Cortex of kidney (tissue), 1 donor: ENCODE measurements at places on chromosomes 12 and 14.

GRCh38 chr14:96889091-96889490, 91.9 kb downstream of the VRK1 start:
- no peak for DNase-seq

DNA sequence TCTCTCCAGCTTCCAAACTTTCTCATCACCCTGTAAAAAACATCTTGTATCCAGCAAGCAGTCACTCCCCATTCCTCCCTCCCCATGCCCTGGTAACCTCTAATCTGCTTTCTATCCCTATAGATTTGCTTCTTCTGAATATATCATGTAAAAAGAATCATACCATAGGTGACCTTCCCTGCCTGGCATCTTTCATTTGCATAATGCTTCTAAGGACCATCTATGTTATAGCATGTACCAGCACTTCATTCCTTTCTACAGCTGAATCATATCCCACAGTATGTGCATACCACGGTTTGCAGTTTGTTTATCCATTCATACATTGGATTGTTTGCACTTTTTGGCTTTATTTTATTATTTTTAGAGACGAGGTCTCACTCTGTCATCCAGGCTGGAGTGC, 22.9 kb upstream of the VPS37B start:
- DNase-seq = no peak

DNA sequence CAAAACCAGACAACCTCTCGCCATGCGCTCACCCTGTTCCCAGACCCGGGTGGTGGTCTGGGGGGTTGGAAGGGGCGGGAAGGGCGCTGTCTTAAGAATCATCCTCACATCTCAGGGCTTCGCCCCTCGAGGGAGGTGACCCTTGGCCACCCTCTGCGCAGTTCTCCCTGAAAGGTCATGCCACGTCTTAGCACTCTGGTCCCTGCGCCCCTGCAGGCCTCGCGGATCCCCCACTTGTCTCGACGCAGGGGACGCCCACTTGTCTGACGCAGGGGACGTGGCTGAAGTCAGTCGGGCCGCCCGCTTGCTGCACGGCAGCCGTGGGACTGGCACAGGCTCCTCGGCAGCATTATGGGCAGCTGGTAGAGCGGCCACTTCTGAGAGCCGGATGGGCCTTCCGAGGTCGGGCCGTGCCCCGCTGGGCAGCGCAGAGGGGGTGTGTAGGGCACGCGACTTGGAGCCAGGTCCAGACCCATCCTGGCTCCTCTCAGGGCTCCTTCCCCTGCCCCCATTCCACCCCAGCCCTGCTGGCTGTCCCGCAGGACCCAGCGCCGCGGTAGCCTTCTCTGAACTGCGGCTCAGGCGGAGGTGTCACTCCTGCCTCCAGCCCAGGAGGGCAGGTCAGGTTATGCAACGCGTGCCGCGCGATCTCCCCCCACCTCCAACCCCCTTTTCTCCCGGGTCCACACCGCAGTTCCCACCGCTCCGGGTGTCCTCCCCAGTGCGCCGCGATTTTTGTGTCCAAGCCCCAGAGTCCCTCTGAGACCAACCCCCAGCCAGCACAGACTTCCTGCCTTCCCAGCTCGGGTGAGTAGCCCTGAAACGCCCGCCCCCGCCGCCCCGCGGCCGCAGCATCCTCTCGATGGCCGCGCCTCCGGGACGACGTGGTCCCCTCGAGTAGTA, 40.9 kb upstream of the CAPRIN2 start:
- no peak for DNase-seq

DNA sequence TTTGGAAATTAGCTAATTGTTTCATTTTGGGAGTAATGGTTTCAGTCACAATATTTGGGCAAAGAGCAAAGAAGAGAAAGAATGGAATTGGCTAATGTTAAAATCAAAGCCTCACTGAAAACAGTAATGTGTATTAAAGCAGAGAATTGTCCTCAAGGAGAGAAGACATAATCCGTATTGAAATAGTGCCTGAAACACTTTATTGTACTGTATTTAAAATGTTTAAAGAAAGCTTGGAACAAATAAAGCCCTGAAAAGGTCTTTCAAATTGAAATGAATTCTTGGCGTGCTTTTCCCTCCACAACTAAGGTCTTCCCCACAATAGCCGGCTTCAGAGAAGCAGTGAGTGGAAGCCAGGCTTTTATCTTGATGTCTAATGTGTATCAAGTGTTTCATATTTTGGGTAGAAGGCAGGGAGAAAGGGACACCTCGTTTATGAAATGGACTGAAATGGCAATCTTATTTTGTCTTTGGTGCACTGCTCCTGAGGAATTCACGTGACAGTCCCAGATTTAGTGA, 212.9 kb upstream of the CRY1 start:
- DNase-seq = no peak

DNA sequence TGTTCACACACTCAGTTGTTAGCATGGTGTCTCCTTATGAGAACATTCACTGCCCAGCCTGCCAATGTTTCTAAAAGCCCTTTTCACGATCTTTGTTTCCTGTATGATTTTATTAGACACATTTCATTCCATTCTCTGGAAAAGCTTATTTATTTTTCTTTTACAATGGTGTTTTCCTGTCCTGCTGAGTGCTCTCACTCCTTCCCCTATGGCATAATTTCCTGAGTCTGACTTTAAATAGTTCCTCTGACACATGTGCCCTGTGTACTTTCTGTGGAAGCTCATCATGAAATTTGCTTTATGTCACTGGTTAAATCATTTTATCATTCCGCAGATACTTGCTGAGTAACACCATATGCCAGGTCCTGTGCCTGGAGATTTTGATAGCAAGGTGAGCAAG, 612.0 kb downstream of the FLRT2 start:
- DNase-seq = no peak

DNA sequence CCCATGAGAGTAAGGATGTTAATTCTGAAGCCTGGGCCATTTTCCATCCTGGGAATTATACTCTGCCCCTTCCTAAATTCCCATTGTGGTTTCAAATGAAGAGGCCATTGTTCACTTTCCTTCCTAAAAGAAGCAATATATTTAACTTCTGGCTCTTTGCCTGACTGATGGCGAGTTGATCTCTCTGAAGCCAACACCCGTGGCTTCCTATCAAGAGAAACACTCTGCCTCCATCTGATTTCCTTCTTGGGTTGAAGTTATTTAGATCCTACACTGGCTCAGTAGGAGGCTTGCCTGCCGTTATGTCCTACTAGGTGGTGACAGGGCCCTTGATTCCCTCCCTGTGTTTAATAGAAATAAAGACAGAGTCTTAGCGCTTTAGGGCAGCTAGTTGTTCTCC, 97.4 kb downstream of the PRKCH start:
- DNase-seq = no peak

DNA sequence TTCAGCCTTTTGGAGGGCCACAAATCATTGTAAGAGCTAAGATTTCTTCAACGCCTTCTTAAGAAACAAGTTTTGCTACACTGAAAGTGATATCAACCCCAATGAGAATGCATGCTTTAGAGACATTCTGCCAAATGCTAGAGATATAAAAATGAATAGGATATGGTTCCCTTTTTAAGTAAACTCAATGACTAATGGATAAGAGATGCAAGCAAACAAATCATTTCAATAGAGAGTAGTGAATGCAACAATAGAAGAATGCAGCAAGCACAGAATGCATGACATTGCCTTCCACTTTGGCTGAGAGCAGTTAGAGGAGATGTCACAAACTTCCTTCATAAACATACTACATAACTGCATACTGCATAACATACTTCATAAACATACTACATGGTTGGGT, 116.4 kb downstream of the PDZRN4 start:
- DNase-seq = no peak

DNA sequence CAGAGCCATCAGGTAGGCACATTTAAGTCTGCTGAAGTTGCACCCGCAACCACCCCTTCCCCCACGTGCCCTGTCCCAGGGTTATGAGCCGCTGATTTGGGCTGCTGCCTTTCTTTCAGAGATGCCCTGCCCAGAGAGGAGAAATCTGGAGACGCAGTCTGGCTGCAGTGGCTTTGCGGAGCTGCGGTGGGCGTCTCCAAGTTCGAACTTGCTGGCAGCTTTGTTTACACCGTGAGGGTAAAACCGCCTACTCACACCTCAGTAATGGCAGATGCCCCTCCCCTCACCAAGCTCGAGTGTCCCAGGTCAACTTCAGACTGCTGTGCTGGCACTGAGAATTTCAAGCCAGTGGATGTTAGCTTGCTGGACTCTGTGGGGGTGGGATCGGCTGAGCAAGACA, 14.7 kb downstream of the PTCSC3 start:
- DNase-seq = no peak
